Body of pancreas (tissue), 4 donors: ENCODE measurements at places on chromosomes 4 and X.

- DNase-seq, result no peak
Observed at GRCh38 chr4:61992351-61992750, 792.2 kb downstream of the ADGRL3 start.

DNA sequence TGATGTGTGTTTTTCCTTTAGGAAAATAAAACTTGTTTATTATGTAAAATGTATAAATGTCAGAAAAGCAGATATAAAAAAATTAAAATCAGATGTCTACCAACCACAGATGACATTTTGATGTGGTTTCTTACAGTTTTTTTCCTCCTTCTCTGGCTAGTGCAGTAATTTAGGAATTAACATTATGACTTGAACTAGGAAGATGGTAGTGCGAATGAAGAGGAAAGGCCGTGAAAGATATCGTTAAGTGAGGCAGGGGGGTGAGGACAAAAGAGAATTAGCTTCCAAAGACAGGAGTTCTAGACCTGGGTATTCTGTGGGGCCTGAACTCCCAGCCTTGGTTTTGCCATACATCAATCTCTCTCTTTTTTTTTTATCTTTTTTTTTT, 98.0 kb downstream of the RBM47 start:
- no peak for DNase-seq

DNA sequence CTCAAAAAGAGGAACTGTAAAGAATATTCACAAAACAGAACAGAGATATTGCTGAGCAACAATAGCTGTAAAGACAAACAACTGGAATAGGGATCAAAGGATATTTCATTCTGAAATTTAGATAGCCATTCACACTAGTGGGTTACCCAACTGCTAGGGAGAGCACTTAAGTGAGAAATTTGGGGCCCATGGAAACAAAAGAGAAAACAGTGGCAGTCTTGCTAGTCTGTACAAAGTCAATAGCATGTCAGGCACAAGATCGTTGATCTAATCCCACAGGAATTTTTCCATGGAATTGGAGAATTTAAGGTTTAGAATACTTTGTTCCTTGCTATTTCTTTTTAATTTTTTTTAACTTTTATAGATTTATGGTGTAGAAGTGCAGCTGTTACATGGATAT, 467.0 kb downstream of the PCDH18 start:
- DNase-seq, result no peak

GRCh38 chrX:9587642-9588041, 122.8 kb downstream of the TBL1X start:
- DNase-seq, result no peak

- peak; percentile 29 for DNase-seq
Observed at GRCh38 chr4:10096201-10096977, 20.2 kb downstream of the WDR1 start.

DNA sequence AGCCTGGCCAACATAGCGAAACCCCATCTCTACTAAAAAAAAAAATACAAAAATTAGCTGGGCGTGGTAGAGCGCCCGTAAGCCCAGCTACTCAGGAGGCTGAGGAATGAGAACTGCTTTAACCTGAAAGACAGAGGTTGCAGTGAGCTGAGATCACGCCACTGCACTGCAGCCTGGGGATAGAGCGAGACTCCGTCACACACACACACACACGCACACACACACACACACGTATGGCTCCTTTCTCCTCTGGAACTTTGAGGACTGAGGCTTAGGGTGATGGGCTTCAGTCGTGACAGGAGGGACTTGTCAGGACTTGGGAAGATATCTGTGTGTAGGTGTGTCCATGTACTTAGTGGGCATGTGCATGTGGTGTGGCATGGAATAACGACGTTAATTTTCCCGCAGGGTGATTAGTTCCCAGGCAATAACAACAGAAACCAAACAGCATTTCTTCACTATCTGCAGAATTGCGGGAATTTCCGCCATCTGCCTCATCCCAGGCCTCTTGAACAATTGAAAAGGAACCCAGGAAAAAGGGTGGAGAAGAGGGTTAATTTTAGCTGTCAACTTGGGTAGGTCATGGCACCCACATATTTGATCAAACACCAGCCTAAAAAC, 47.7 kb downstream of the RWDD4 start:
- no peak for DNase-seq

- DNase-seq, result no peak
Observed at GRCh38 chr4:116942315-116942714, 143.1 kb downstream of the TRAM1L1 start.

DNA sequence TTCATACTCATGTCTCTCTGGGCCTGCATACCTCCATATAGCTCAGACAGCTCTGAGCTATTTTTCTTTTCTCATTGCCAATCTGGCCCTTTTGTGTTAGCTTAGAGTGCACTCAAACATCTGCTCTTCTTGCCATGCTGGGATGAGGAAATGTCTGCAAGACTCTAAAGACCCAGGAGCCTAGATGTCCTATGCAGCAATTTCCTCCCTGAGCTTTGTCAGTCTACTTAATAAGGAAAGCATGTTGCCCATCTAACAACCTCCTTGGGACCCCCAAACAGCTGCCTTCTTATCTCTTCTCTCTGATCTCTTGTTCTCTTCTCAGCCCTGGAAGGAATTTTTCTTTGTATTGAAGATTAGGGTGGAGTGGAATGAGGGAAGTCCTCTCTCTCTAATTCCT, 69.2 kb downstream of the UCHL1 start:
- DNase-seq, result no peak

DNA sequence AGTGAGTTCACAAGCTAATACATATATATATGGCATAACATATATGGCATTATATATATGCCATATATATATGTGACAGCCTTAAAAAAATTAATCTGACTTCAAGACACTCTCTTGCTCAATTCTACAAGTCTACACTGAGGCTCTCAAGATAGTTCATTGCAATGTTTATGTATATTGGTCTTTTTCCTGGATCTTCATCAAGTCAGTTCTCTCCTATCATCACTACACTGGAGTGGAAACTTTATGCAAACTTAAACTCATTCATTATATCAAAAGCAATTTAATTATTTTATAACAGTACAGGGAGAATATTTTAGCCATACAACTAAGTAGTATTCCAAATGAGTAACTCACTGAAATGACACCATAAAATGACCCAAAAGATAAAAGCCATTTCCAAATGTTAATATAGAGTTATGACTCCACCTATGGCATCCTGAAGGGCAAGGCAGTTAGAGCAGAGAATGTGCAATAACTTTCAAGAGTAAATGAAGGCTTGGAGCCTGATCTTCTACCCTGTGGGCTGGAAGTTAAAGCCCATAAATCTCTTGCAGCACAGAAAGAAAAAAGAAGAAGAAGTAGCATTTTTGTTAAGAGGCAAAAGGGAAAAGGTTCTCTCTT, 176.3 kb upstream of the SLIT2 start:
- no peak for DNase-seq

DNA sequence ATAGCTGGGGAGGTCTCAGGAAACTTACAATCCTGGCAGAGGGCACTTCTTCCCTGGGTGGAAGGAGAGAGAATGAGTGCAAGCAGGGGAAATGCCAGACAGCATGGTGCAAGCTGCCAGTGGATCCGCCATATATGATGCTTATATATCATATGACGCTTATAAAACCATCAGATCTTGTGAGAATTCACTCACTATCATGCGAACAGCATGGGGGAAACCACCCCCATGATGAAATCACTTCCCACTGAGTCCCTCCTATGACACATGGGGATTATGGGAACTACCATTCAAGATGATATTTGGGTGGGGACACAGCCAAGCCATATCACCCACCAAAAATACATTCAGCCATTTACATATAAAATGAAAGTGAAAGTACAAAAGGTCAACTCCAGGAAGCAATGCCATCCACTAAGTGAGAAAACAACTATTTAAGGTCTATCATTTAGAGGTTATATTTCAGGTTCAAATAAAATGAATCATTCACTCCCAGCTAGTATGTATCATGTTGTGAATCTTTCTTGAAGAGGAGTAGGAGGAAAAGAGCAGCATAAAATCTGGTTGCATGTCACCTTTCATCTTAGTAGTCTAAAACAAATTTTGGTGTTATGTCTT, 20.3 kb upstream of the DYNLT3 start:
- DNase-seq, result no peak

DNA sequence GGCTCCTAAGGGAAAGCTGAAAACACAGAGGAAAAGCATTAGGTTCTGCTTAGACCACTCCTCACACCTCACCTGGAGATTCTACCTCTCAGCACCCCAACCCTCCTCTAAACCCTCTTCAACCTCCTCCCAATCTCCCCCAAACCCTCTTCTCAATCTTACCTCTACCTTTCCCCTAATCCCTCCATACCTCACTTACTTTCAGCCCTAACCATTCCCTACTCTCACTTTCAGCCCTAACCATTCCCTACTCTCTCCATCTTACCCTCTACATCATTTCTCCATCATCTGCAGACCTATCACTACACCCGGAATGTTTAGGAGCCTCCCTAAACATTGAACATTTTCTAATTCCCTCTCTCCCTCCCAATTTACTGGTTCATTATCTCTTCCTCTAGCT, 3.5 kb downstream of the RTL3 start:
- no peak for DNase-seq

- no peak for DNase-seq
Observed at GRCh38 chr4:106312377-106312776, 3.6 kb downstream of the TBCK start.

- no peak for DNase-seq
Observed at GRCh38 chr4:139934057-139934707, 219.8 kb downstream of the MAML3 start.

- DNase-seq, result no peak
Observed at GRCh38 chr4:74362347-74362746, 2.6 kb upstream of the EREG start.

DNA sequence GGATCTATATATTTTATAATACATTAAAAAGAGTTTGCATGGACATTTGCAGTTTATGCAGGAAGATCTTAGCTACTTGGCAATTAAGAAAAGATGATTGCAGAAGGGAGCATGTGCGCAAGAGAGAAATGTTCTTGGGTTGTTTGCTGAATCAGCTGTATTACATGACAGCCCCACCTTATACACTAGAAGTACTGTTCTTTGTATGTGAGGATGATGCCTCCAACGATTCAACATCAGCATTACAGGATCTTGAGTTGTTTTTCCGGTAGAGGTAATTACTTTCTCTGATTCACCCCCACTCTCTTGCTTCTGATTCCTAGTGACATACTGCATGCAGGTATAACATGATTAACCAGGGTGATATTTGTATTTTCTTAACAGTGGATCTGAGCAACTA, 140.8 kb downstream of the PCDH7 start:
- no peak for DNase-seq

GRCh38 chr4:111266937-111267336, 644.1 kb upstream of the PITX2 start:
- no peak for DNase-seq

- no peak for DNase-seq
Observed at GRCh38 chrX:21963269-21963668, 22.8 kb downstream of the SMS start.

- no peak for DNase-seq
Observed at GRCh38 chr4:180455226-180455625, 1788.0 kb upstream of the TENM3 start.

- no peak for DNase-seq
Observed at GRCh38 chr4:24747234-24747975, 48.0 kb upstream of the SOD3 start.

DNA sequence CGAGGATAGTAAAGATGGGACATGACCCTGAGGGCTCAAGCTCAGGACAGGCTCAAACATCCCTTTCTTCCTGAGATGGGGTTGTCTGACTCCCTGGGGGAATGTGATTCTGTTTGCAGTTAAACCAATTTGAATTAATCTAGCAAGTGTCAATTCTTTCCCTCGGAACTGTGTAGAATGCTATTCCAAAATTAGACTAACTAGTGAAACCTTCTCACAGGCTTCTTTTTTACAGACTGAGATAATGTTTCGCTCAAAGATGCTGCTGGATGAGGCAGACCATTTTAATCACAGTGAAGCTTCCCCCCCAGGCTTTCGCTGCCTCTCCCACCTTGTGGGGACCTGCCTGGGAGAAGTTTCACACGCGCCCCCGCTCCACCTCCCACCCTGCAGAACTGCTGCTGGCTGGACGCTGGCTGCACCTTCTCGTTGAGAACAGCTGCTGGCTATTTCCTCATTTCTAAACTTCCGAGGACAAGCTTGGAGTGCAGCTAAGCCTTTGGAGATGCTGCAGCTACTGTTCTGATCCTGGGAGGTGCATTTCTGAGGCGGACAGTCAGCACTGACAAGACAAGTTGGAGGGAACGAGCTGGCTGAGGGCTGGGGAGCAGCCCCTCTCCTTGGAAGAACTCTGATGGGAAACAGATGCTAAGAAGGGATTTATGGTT, 297.8 kb downstream of the RAPGEF2 start:
- no peak for DNase-seq

GRCh38 chrX:21438792-21439191, 64.6 kb downstream of the CNKSR2 start:
- DNase-seq, result no peak

- no peak for DNase-seq
Observed at GRCh38 chr4:174107746-174108354, 175.6 kb downstream of the FBXO8 start.
